ENCODE measurements at places on chromosomes 2 and 18.

DNA sequence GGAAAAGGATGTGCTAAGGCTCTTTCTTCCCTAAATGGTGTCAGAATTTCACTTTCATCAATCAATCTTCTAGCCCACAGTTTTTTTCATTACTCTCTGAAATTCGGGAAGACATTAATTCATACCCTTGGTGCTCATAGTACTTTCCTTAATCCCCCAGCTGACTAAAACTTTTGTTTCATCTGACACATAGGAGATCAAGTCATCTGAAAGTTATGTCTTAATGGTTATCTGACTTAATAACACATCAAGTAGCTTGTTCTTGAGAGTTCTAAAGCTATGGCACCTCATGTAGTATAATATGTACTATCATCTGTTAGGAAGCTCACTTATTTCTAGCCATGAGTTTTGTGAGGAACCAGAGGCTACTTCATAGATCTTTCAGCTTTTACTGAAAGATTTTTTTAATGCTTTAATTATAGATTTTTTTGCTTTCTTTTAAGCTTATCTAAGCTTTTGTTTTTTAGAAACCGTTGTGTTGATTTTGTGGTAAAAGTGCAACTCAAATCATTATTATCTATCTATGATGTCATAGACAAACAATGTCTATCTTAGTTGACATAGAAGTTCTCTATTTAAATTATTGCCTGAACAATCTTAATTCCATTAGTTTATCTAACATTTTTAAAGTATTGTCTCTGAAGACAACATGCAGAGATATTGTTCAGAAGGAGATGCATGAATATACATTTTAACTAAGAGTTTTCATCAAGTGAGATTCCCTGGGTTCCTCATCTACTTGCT lies 93.6 kb upstream of the UBXN4 start:
- no peak for DNase-seq

DNA sequence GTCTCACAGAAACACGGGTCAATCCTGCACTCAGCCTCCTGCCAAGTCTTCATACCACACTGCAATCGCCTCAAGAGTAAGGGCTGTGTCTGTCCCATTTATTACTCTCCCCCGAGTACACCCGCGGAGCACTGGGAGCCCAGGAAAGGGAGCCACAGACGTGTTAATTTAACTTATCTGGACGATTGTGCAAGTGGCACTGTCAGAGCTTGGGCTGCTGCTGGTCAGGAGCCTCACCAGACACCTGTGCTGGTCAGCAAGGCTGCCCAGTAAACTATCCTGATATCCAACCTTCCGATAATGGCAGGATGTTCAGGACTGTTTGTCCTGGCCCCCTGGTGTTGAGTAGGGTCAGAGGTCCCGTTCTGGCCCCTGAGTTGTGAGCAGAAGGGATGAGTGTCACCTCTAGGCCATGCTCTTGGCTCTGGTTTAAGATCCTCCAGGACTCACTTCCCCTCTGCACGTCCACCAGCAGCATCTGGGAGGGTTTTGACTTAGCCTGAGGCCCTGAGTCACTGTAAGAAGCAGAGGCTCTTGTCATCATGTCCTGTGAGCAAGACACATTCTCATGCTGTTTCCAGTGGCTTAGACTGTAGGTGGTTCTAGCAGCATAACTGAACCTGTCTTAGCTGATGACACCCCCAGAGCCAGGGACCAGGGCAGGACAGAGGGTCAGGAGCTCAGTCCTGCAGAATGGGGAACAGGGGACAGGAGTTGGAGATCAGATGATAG lies 82.5 kb upstream of the ARL4C start:
- DNase-seq: no peak

GRCh38 chr2:71460056-71460455 lies 6.7 kb downstream of the DYSF start:
- DNase-seq: no peak

DNA sequence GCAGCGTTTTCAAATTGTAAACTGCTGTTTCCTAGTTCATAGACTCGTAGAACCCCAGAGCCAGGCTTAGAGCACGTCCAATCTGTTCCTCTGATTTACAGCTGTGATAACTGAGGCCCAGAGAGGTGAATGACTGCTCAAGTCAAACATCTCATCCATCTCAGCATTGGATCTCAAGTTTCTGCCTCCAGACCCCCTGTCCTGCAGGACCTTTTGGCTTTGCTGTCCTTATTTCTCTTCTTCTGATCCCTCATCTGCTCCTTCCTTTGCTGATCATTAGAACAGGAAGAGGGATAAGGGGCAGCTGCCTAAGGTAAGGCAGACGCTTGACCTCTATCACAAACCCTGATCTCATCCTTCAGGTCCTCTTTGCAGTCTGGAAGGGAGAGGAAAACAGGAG lies 58.5 kb upstream of the CREB1 start:
- DNase-seq: no peak

DNA sequence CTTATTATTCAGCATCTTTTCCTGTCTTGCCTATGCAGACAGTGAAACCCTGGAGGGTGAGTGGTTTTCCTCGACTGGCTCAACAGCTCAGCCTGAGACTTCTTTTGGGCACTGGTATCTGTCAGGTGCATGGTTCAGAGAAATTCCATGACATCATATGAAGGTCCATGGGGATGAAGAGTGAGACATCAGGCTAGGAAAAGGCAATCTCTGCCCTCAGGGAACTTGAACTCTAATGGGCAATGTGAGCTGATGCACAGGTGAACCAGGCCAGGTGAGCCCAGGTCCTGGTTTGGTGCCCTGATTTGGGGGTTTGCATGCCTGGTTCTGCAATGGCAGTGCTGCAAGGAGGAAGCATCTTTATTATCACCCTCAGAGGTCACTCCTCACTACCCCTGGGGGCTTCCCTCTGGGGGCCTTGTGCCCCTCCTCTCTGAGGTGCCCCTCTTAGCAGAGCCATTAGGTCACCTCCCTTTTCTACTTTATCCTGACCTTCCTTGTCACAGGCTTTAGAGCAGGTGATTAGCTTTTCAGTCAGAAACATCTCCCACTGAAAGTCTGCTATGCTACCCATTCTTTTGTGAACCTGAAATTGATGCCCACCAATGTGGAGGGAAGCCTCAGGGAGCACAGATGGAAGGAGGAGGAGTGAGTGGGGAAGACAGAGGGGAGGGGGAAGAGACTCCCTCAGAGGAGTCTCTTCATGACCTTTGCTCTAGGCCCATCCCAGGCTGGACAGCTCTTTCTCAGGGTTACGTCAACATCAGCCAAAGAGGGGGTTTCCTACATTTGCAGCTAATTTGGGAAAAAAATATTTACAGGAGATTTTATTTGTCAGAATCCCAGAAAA lies 47.3 kb downstream of the MERTK start:
- no peak for DNase-seq

GRCh38 chr2:33727361-33728032 lies 128.4 kb upstream of the FAM98A start:
- DNase-seq: no peak

- DNase-seq: no peak
These were observed 27.5 kb downstream of the EML4 start for GRCh38 chr2:42196403-42197267.

- no peak for DNase-seq
These were observed 52.3 kb upstream of the RALBP1 start for GRCh38 chr18:9422816-9423519.

All from activated T-helper 9 cell treated with anti-CD3 and anti-CD28 coated beads, Interleukin-2, amount 50 U/mL, for 16 hours (primary cell).